ENCODE measurements at places on chromosomes 4 and X.

DNA sequence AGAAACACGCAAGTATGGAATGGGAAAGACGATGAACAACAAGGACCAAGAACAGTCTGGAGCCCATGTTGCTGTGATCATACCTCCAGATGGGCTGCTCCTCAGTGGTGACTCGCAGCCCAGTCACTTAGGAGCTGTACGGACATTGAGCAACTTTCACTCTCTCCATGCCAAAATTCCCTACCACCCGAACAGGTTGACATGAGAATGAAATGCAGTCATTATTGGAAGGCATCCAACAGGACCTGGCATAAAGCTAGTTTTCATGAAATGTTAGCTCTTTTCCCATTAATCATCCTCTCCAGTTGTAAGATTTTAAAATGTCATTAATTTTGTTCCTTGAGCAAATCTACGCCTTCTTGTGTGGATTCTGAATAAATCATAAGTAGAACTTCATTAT, 82.7 kb upstream of the GPM6B start:
- DNase-seq: peak; percentile 34

GRCh38 chr4:61799794-61800193, 599.7 kb downstream of the ADGRL3 start:
- no peak for DNase-seq

DNA sequence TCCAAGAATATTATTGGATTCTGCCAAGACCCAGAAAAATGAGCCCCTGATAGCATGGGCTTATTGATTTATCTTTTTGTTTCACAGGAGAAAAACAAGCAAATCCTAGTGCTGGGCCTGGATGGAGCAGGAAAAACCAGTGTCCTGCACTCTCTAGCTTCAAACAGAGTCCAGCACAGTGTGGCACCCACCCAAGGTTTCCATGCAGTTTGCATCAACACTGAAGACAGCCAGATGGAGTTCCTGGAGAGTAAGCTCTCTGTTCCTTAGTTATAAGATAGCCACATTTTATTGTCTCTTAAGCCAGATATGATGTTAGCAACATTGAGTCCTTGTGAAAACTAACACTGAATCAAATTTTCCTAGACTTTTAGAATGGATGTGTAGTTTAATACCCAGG, 5.5 kb downstream of the ARL9 start:
- peak; percentile 20 for DNase-seq

DNA sequence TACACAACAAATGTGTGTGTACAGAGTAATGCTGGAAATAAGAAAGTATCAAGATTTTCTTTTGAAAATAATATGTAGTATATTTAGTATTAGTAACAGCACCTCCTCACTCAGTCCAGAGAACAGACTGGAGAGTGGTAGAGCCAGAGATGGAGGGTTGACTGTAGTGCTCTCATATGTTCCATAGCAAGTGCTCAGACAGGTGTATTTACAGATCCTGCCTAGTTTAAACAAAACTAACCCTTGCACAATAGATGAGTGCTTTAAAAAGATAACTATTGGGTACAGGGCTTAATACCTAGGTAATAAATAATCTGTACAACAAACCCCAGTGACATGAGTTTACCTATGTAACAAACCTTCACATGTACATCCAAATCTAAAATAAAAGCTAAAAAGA, 381.0 kb upstream of the EMCN start:
- no peak for DNase-seq

GRCh38 chr4:80058740-80059139, 14.3 kb downstream of the ANTXR2 start:
- no peak for DNase-seq

All from fibroblast of villous mesenchyme (primary cell).